ENCODE measurements at places on chromosomes 6 and 20. TPM values are rescaled to one million over a fixed set of nuclear protein-coding genes. Genes with fewer than 3 reads are reported as not detected.

The IMPG1 gene
- total RNA-seq: not detected

DNA sequence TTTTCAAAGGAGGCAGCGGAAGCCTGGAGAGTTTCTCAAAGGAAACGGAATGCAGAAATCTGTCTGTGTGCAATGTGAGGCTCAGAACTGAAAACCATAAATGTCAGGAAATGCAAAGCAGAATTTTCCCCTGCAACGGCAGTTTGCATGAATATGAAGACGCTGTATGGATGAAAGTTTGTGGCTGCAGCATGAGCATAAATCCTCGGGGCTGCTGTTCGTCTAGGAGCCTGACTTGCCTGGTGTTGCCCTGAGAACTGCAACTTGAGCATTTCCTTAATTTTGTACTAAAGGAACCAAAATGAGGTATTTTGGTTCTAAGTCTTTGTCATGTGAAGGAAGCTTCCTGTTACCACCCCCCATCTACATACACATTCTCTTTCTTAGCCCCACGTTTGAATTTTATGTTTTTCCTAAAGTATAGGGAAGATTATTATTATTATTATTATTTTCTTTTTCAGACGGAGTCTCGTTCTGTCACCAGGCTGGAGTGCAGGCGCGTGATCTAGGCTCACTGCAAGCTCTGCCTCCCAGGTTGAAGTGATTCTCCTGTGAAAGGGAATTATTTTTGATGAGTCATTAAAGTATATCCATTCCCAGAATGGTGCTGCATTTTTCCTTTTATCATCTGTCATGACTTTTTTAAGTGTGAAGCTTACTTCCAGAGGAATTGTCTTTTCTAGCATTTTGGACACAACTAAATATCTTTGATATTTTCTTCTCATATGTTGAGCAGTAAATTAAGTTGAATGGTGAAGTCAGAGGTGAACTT lies 33.1 kb downstream of the MTHFD1L start:
- no peak overlapping the region for H3K4me3 ChIP-seq
- H3K36me3 ChIP-seq: peaks cover 8% of the 10 kb centered on the region
- H3K27ac ChIP-seq: no peak overlapping the region
- H3K27me3 ChIP-seq: no peaks in the 10 kb centered on the region
- no peak for DNase-seq

The OR10C1 gene
- total RNA-seq: not detected

The SPATS1 gene
- total RNA-seq: not detected

DNA sequence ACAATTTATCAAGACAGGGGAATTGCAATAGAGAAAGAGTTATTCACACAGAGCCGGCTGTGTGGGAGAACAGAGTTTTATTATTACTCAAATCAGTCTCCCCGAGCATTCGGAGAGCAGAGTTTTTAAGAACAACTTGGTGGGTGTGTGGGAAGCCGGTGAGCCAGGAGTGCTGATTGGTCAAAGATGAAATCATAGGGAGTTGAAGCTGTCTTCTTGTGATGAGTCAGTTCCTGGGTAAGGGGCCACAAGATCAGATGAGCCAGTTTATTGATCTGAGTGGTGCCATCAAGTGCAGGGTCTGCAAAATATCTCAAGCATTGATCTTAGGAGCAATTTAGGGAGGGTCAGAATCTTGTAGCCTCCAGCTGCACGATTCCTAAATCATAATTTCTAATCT lies 50.0 kb upstream of the ECI2 start:
- peaks cover 18% of the 10 kb centered on the region for H3K27me3 ChIP-seq
- peaks cover 2% of the 10 kb centered on the region for H3K36me3 ChIP-seq

- H3K36me3 ChIP-seq: no peaks in the 10 kb centered on the region
- H3K27me3 ChIP-seq: peaks cover 11% of the 10 kb centered on the region
- peaks cover 55% of the 10 kb centered on the region for H3K4me1 ChIP-seq
- H3K27ac ChIP-seq: no peak overlapping the region
- no peak for DNase-seq
Observed at GRCh38 chr20:45994761-45995493, 13.8 kb upstream of the MMP9 start.

- no peaks in the 10 kb centered on the region for H3K27me3 ChIP-seq
- DNase-seq: no peak
- H3K4me1 ChIP-seq: no peaks in the 10 kb centered on the region
- no peak overlapping the region for H3K4me3 ChIP-seq
- no peaks in the 10 kb centered on the region for H3K36me3 ChIP-seq
Observed at GRCh38 chr6:2061880-2062279, 183.5 kb downstream of the GMDS start.

The CEP250 gene
- total RNA-seq: 45.1 TPM

The TNF gene
- 57.8 TPM for total RNA-seq

The WFDC9 gene
- not detected for total RNA-seq

The ANKRD60 gene
- total RNA-seq: not detected

DNA sequence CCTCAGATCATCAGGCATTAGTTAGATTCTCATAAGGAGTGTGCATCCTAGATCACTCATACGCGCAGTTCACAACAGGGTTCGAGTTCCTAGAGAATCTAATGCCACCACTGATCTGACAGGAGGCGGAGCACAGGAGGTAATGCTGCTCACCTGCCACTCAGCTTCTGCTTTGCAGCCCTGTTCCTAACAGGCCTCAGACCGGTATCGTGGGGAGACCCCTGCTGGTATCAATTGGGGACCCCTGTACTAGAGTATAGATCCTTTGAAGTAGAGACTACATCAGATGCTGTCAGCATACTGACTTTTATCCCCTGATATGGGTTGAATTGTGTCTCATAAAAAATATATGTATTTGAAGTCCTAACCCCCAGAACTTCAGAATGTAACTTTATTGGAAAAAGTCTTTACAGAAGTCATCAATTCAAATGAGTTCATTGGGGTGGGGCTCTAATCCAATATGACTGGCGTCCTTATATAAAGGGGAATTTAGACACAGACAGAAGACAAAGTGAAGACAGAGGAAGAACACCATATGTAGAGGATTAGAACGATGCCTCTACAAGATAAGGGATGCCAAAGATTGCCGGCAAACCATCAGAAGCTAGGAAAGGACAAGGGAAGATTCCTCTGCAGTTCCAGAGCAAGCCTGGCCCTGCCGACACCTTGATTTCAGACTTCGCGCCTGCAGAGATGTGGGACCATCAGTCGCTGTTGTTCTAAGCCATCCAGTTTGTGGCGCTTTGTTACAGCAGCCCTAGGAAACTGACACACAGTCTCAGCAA lies 104.4 kb upstream of the BTBD3 start:
- H3K27me3 ChIP-seq: no peaks in the 10 kb centered on the region
- no peak overlapping the region for H3K27ac ChIP-seq
- H3K36me3 ChIP-seq: no peaks in the 10 kb centered on the region
- DNase-seq: no peak
